Activated naive CD4-positive, alpha-beta T cell treated with anti-CD3 and anti-CD28 coated beads, Interleukin-2, amount 10 ng/mL, durations not matched to agents 7 days and 5 days (primary cell): ENCODE measurements at places on chromosomes 6 and 20.

DNA sequence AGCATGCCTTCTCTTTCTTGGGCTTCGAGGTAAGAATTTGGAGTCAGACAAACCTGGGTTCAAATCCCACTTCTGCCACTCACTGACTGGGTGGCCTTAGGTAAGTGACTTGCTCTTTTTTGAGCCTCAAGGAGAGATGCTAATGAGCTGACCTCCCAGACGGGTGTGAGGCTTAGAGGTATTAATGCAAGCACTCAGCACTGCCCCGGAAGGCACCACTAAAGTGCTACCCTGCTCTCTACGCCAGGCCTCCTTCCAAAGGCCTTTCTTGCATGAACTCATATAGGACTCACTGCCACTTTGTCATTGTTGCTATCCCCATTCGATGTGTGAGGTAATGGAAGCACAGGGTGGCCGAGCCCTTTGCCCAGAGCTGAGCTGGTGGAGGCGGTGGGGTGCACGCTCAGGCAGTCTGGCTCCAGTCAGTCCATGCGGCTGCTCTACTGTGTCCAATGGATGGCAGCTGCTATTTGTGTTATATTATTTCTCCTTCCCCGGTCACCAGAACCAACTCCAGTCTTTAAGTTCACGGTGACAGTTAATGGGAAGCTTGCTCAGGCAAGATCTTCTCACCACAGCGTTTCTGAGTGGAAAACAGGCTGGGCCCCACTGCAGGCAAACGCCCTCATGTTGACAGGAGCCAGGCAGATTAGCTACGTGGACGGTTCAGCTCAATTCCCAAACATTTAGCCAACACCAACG lies 55.2 kb upstream of the MLN start:
- DNase-seq: no peak

DNA sequence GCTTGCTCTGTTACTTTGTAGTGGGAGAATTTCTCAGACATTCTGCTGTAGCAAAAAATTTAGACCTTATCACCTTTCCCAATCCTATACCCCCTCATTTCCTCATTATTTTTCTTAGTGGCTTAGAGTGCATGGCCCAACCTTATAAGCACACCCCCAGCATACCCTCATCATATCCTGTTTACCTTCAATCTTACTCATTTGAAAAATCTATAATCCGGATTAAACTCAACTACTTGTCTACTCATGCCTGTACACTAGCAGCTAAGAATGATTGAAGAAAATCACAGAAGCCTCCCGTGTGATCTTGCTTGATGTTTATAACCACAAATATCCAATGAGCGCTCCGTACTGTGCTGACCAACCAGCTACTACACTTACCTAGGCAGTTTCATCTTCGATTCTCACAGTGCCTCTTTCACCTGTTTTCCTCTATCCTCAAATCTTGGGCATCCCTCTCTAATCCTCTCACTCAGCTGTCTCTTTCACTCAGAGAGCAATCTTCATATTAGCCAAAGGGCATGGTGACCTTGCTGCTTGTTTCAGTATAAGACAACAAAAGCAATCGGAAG lies 36.6 kb downstream of the AIG1 start:
- DNase-seq: no peak

- no peak for DNase-seq
Measured at GRCh38 chr6:167470101-167470835, 145.4 kb downstream of the TTLL2 start.

- DNase-seq: no peak
Measured at GRCh38 chr6:24744911-24745310, 26.0 kb upstream of the C6orf62 start.

DNA sequence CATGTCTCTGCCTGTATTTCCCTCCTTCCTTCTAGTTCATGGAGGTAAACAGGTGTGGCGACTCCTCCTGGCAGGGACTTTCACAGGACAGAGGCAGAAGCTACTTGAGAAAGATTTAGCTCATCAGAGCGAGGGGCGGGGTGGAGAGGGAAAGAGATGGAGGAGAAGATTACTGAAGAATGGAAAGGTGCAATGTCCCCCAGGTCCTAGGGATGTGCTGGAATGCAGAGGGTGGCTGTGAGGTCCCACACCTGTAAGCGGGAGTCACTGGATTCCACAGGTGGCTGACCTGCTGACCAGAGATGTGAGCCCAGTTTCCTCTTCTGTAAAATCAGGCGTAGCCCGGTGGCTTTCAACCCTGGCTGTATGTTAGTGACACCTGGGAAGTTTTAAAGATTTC lies 199.2 kb upstream of the SULF2 start:
- no peak for DNase-seq

DNA sequence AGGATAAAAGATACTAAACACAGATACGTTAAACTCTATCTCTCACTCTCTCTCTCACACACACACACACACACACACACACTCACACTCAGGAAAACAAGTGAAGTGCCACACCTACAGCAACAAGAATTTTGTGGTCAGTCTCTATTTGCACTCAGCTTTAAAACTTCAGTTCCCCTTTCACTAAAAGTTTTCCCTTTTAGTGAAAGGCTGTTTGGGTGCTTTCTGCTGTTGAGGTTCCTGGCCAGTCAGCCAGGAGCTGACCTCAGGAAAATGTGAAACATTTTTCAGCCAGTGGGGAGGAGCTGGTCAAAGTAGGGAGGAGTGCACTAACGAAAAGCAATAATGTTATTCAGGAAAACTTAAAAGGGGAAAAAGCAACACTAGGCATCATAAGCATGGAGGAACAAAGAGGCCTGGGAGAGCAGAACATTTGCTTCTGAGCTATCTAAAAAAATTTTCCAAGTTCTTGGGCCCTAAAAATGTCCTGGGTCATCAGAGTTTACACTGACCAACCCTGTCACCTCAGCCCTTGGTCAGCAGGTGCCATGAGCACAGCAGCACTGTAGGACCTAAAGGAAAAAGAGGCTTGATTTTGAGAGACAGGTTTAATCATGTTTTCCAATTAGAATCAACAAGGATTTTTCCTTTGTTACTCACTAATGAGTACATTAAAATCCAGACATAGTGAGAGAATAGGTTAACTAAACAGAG lies 30.7 kb upstream of the NT5E start:
- DNase-seq: no peak

DNA sequence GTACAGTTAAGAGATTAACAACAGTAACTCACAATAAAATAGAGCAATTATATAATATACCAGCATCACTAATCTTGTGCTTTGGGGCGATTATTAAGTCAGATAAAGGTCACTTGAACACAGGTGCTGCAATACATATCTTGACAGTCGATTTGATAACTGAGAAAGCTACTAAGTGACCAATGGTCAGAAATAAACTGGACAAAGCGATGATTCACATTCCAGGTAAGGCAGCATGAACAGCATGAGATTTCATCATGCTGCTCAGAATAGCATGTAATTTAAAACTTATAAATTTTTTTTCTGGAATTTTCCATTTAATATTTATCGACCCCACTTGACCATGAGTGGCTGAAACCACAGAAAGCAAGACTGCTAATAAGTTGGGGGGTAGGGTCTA lies 15.9 kb upstream of the ADGRF5 start:
- DNase-seq: no peak

DNA sequence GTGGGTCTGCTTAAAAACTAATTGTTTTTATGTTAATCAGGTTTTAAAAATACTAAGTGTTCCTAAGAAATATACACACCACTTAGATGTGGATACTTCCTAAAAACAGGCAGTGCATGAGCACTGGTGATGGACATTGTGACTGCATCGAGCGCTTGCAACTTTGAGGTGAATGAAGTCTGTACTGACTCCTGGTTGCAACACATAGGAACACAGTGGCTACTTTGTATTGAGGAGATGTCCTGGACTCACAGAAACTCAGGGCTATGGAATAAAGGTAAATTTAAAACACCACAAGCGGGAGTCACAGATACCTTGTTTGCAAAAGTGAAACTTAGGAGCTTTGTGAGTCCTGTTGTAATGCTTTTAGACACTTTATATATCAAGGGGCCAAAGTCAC lies 55.6 kb upstream of the POLR1H start:
- no peak for DNase-seq
